ENCODE measurements at places on chromosomes 5 and 9. TPM values are rescaled to one million over a fixed set of nuclear protein-coding genes. Genes with fewer than 3 reads are reported as not detected.

Gene CBY3
- polyA plus RNA-seq, result 0.36 TPM

Gene SURF1
- polyA plus RNA-seq, result 114 TPM

- no peak for DNase-seq
These were observed 3.8 kb downstream of the NDST1 start for GRCh38 chr5:150511578-150512367.

DNA sequence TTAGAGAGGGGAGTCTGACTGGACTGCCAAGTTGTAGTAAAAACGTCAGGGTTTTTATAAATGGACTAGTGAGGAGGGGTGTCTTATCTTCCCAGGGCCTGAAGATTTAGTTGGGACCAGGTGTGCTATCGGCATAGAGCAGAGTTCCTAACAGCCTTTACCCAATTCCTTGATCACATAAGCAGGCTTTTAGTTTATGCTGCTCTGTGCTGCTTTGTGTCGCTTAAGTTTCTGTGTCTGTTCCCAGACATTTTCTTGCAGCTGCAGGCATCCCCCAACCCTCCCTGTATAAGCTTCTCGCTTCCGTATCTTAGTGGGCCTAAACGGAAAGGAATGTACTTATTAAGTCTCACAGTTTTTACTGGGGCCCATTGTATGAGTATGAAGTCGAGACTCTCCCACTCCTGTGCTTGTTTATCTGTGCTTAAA, 2.6 kb upstream of the SMC5 start:
- DNase-seq, result no peak

Gene FAM153A
- 3.2 TPM for polyA plus RNA-seq

DNA sequence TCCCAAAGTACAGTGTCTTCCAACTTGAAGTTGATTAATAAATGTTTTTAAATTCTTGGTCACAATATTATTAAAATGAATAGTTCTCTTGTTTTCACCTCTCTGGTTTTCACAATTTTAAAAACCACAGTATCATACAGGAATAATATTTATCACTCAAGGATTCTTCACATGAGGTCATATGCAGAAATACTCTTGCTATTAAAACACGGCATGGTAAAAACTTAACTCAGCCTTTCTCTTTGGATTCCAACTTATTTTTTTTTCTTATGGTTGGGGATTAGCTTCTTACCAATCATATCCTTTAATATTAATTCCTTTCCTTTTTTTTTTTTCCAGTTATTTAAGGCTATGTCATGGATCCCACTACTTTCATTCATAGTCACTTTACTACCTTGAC, 289.4 kb downstream of the ADAMTS6 start:
- no peak for DNase-seq

DNA sequence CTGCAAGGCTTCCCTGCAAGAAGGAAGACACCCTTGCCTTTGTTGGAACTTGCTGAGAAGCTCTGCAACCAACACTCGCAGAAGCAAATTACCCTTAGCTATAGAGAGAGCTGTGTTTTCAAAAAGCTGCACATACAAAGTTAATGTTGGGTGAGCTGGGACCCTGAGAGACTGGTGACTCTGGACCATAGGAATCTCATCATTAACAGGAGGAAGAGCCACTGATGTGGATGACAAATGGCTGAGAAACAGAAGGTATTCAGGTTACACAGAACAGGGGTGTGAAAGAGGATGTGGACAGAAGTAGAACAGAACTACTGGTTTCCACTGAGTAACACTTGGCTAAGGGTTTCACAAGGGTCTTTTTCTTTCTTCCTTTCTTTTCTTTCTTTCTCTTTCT, 493.5 kb downstream of the IRX1 start:
- no peak for DNase-seq

DNA sequence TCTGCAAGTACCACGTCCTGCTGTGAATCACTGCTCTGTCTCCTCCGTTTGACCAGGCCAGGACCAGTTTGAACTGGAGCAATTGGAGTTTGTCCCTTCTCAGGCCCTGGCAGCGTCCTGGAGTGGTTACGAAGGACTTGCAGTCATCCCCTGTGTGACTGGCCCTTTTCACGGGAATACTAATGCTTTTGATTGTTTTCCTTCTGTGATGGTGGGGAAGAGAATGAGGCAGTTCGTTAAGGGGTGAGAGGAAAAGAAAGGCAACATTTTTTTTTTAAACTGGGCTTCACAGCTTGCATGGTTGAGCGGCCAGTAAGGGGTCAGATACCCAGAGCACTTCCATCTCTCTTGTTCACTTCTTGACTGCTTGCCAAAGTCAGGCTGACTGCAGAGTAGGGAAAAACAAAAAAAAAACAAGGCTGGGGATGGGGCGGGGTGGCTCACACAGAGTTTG, 153.5 kb upstream of the STK32A start:
- DNase-seq, result no peak

GRCh38 chr5:11496137-11496719, 408.0 kb downstream of the CTNND2 start:
- no peak for DNase-seq

DNA sequence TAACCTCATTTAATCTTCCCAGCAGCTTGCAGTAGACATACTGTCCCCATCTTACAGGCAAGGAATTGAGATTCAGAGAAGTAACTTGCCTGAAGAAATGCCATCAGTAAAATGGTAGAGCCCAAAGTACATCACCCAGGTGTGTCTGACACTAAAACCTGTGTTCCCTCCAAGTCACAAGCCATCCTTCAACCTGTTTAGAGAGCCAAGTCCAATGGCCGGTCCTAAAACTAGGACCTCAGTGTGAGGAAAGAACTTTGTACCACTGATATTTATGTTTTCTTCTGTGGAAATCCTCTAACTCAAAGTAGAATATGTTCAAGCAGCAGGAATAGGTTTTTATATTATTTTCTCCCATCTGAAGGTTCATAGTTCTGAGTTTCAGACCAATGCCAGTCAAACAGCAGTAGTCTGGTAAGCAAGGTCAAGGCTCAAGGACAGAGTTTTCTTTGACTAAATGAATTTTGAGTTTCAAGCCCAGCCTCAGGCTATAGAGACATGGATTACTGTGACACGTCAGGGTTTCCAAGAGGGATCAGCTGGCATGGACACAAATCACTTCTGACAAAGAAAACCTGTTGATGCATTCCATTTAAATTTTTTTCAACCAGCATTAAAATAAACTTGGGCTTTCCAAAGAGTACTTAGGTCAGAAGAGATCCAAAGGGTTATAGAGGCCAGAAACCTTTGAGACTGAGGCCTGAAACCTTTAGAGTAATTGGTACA, 80.9 kb upstream of the PLPP6 start:
- DNase-seq, result no peak
